Transverse colon (tissue), 4 donors: ENCODE measurements at places on chromosomes 16 and 17.
A peak's percentile ranks its signal among the peaks of the same experiment; 100 is the strongest.

- H3K4me3 ChIP-seq: no peak overlapping the region
- H3K27me3 ChIP-seq: no peaks in the 10 kb centered on the region
- H3K4me1 ChIP-seq: no peaks in the 10 kb centered on the region
- peaks cover 14% of the 10 kb centered on the region for H3K36me3 ChIP-seq
Observed at GRCh38 chr17:61943117-61943516, 15.3 kb upstream of the INTS2 start.

DNA sequence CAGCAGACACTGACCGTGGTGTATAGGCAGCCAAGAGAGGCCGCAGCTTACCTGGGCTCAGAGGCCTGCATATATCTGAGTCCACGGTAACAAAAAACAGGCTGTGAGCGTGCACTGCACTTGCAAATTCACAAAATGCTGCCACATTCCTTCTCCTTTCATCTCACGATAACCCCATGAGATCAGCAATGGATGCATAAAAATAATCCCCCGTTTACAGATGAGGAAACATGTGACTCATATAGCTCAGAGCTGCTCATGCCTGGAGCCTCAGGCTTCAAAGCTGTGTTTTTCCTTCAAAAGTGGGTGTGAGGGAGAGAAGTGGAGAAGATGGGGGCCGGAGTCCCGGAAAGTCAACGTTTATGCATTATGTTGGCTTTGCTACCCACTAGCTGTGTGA is 118.3 kb upstream of the FOXF1 start:
- no peak overlapping the region for H3K4me3 ChIP-seq
- H3K36me3 ChIP-seq: no peaks in the 10 kb centered on the region
- peak overlapping the region; percentile 16 for H3K27ac ChIP-seq
- no peaks in the 10 kb centered on the region for H3K4me1 ChIP-seq

DNA sequence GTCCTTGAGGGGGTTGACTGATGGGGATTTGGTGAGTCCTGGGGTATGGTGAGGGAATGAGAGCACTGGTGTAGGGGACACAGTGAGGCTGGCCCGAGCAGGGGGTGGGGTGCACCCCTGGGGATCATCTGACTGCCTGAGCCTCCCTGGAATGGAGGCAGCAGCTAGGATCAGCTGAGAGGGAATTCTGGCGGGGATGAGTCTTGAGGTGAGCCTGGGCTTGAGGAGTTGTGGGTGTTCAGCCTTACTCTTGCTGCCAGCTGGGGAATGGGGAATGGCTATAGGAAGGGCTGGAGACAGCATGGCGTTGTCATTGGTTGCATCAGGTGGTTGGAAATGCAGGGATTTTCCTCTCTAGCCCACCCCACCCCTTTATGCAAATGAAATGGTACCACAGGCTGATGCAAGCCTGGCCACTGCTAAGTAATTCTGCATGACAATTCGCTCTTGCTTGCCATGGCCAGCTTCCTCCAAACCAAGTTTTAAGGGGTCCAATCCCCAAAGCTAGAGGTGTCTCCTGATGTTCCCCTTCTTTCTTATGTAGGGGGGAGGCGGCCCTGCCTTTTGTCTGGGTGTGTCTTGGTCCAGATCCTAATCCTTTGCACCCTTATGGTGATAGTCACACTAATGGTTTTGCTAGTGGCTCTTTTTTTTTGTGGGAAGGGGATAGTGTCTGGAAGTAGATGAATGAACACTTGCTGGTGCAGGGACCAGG is 7.5 kb downstream of the NFE2L1 start:
- DNase-seq: no peak
- no peaks in the 10 kb centered on the region for H3K27me3 ChIP-seq
- peaks cover 48% of the 10 kb centered on the region for H3K4me1 ChIP-seq
- no peak overlapping the region for H3K27ac ChIP-seq

DNA sequence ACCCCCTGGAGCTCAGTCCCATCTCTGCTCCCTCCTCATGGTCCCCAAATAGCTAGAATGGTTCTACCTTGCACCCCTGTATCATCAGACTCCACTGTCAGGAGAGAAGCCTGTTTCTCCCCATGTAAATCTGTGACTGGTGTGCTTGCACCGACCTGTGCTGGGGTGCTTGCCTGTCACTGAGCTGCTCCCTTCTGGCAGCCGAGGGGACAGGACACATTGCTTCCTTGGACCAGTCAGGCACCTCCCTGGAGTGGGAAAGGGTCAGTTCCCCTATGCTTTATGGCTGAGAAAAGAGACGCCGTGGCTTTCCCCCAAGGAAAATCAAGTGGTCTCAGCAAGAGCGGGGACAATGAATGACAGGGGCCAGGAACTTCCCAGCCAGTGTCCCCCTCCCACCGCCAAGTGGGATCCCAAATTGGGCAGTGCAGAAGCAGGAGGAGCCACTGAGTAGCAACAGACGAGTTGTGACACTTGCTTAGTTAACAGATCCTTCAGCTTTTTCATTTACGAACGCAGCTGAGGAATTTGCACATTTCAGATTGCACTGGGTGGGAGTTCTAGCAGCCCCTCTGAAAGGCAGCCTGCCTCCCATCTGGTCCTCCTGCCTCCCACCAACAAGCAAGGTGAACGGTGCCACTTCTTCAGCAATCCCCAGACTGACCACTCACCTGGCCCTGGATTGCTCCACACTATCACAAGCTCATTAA is 156.4 kb downstream of the KATNIP start:
- H3K27me3 ChIP-seq: no peaks in the 10 kb centered on the region
- H3K4me3 ChIP-seq: no peak overlapping the region
- H3K27ac ChIP-seq: no peak overlapping the region
- no peak for DNase-seq
- H3K36me3 ChIP-seq: no peaks in the 10 kb centered on the region

GRCh38 chr17:39224778-39225307 is 902 bp downstream of the STAC2 start:
- H3K4me3 ChIP-seq: peak overlapping the region; percentile 49
- no peaks in the 10 kb centered on the region for H3K36me3 ChIP-seq
- peaks cover 20% of the 10 kb centered on the region for H3K4me1 ChIP-seq
- H3K27ac ChIP-seq: no peak overlapping the region

DNA sequence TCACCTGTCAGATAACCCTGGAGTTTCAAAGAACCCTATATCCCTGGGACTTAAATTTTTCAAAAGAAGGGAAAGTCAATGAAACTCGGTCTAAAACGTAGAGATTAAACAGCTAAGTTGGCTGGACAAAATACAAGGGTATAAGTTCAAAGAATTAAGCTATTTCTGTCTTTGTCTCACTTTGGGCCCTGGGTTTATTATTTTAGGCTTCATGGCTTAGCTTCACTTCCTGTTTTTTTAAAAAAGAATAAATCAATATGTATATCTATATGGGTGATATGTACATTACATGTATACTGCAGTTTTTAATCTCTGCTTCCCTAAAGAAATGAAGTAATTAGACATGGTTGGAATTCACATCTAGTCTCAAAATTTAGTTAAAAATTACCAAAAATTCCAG is 132.3 kb downstream of the TRIM37 start:
- no peaks in the 10 kb centered on the region for H3K27me3 ChIP-seq
- H3K36me3 ChIP-seq: no peaks in the 10 kb centered on the region
- no peak overlapping the region for H3K27ac ChIP-seq
- H3K4me1 ChIP-seq: no peaks in the 10 kb centered on the region

DNA sequence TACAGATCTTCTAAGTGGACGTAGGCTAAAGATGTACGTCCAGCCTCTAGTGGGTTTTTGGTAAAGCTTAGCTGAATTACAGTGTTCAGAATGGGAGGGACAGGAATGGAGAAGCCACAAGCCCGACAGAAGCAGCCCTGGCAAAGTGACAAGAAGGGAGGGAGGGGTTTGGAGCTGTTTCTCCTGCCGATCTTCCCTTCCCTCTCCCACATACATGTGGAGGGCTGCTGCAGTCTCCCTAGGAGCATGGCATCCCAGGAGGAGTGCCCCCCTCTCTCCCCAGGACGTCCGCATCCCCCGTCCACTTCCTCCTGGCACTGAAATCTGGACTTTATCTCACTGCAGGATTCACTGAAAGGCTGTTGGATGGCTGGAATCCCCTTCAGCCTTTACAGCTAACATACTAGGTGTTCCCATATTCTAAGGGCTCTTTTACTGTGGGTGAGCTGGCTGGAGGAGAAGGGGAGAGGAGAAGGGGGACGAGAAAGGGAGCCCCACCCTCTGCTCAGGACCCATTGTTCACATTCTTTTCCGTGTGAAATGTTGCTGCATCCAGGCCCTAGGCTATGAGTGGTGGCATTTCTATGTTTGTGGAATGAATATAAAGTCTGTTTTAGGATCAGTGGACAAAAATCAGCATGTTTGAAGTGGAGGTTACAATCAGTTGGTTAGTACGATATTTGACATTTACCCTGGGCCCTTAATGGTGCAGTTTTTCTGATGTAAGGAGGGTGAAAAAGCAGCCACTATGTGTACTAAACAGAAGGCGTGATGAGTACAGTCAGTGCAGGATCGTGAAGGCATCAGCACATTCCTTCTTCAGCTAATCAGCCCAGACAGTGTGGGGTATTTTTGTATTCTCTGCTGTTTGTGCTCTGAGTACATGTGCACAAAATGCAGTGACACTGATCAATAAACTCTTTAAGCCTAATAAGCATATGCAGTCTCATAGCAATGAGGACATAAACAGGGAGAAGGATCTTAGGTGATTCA is 94.6 kb downstream of the SPECC1 start:
- H3K4me3 ChIP-seq: no peak overlapping the region
- H3K36me3 ChIP-seq: no peaks in the 10 kb centered on the region
- no peak overlapping the region for H3K27ac ChIP-seq
- H3K4me1 ChIP-seq: no peaks in the 10 kb centered on the region

DNA sequence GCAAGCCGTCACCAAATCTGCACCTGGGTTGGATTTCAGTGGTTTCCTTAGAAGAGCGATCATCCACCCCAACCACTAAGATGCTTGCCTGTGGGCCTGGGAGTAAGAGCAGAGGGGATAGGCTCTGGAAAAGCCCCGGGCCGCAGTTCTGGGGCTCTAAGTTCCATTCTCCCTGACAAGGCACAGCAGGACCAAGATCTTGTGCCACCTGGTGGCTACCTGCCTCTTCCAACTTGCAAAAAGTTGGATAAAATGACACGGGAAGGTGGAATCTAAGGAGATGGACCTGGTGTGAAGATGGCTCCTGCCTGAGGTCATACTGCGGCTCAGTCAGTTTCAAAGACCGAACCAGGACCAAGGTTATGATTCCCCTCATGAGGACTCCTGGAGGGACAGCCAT is 42.3 kb downstream of the ABCC12 start:
- no peak overlapping the region for H3K4me3 ChIP-seq
- no peaks in the 10 kb centered on the region for H3K27me3 ChIP-seq
- no peaks in the 10 kb centered on the region for H3K36me3 ChIP-seq
- DNase-seq: no peak
- H3K4me1 ChIP-seq: no peaks in the 10 kb centered on the region
- H3K27ac ChIP-seq: no peak overlapping the region
